ENCODE measurements at places on chromosomes 3 and 15.

GRCh38 chr15:68565726-68566125 is 13.1 kb upstream of the CORO2B start:
- DNase-seq = no peak

DNA sequence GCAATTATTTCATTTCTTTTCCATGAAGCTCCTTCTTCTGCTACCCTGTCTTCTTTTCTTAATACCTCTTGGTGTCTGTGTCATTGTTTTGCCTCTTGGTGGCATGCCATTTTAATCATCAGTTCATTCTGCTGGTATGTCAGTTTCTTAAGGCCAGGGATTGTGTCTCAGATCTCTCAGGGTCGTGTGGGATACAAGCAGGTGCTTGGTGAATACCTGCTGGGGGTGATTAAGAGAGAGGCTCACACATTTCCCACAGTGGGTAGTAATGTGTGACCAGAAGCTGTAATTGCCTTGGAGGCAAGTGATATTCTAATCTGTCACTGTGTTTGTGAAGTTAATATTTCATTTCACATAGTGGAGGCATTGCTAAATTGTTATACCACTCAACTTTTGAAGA is 361.4 kb upstream of the TRIM42 start:
- DNase-seq = no peak

- DNase-seq = no peak
These were observed 117.3 kb upstream of the SLC7A14 start for GRCh38 chr3:170703121-170703588.

DNA sequence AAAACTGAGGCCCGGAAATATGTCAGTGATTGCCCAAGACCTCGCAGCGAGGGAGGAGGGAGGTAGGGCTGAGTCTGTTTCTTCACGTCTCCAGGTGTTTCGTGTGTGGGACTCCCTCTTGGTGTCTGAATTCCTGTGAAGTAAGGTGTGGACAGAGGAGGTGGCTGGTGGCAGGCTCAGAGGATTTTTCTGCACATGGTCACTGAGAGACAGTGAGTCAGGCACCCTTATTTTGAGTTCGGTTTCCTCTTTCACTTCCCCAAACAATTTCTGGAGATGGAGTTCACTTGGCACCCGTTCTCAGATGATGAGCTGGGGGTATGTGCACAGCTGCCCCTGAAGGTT is 46.3 kb upstream of the VPS8 start:
- peak; percentile 75 for DNase-seq

- no peak for DNase-seq
These were observed 541.3 kb upstream of the KCNMB2 start for GRCh38 chr3:177994976-177995375.

All from pons (tissue), 1 donor.